ENCODE measurements at places on chromosomes 7 and 10. TPM values are rescaled to one million over a fixed set of nuclear protein-coding genes. Genes with fewer than 3 reads are reported as not detected.

GRCh38 chr10:99357691-99358090 is 28.5 kb downstream of the CNNM1 start:
- no peak for DNase-seq

GRCh38 chr10:123521556-123521955 is 144.6 kb upstream of the GPR26 start:
- no peak for DNase-seq

GRCh38 chr7:139431459-139431858 is 52.0 kb downstream of the KLRG2 start:
- DNase-seq, result no peak

DNA sequence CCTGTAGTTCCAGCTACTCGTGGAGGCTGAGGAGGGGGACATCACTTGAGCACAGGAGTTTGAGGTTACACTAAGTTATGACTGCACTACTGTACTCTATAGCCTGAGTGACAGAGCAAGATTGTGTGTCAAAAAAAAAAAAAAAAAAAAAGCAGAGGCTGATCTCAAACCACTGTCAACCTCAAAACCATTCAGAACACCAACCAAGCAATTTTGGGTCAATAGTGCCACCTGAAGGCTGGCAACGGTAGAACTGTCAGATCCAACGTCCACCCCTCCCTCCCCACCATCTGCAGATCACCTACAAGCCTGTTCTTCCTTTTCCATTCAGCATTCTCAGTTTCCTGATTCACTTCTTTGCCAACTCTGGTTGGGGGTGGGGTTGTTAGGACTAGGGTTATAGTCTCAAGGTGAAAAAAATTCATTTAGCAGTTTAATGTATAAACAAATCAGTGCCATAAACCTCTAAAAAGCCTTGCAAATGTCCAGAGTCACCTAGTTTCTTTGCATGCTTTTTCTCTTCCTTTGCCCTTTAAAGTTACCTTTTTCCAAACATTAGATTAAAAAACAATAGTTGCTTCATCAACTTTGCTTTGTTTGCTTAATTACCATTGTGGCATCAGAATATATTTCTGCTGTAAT is 2.6 kb downstream of the MRPS33 start:
- peak; percentile 81 for DNase-seq

DNA sequence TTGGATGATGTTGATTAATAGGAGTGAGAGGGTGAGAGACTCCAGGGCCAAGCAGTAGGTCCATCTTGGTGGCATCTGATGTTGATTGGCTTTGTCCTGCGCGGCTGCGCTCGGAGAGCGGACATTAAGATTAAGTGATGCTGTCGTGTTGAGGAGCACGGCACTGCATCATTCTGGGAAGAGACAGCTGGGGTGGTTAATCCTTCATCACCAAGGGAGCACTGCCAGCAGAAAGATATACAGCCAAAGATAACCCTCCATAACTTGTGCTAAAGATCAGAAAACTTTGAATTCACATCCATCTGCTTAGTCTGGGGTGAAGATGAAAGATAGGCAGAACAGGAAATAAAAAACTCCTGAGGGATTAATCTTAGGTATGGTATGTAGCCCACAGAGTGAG is 208.3 kb downstream of the LRMDA start:
- DNase-seq, result no peak

SEMA3E gene
- not detected for total RNA-seq

DDC gene
- not detected for total RNA-seq

- DNase-seq, result no peak
Measured at GRCh38 chr7:47332213-47332612, 249.7 kb downstream of the TNS3 start.

GRCh38 chr7:99844328-99844727 is 16.5 kb downstream of the CYP3A43 start:
- no peak for DNase-seq

DNA sequence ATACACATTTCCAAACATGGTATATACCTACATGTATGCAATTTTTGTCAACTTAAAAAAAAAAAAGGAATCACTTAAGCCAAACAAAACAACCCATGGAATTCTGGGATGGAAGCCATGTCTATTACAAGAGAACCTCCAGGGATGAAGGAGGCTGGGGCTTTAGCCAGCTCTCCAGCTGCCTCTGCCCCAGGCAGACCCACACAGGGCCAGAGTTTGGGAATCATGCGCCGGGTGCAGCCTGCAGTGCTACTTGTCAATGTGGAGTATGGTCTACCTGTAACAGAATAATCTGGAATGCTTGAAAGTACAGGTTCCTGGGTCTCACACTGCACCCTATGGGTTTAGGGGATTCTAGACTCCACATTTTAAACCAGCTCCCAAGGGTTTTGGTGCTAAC is 10.8 kb downstream of the ATP6V0E2 start:
- DNase-seq, result no peak

GRCh38 chr7:70779321-70779720 is 352.6 kb upstream of the GALNT17 start:
- DNase-seq, result no peak

GRCh38 chr7:47726047-47726726 is 144.3 kb upstream of the TNS3 start:
- no peak for DNase-seq

DNA sequence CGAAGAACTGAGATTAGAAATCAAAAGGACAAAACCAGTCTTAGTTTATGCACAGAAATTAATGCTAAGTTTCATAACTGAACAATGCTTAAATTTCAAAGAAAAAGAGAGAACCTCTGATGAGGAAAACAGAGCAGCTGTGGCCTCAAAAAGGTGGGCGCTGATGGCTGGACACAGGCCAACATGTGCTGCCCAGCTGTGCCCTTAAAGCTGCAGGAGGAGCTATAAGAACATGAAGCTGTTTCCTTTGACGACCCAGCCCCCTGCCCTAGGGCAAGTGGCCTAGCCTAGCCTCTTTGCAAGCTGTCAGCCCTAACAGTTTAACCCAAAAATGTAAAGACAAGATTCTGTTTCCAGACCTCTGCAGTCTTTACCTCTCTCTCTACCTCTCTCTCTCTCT is 107.7 kb downstream of the GRID1 start:
- no peak for DNase-seq

GRCh38 chr7:70632400-70632799 is 499.5 kb upstream of the GALNT17 start:
- no peak for DNase-seq

GRCh38 chr10:122307669-122308416 is 36.7 kb downstream of the BTBD16 start:
- DNase-seq, result no peak

Measured in CD8-positive, alpha-beta memory T cell (primary cell).